Activated CD4-positive, alpha-beta T cell treated with anti-CD3 and anti-CD28 coated beads, Interleukin-2, amount 10 ng/mL, durations not matched to agents 7 days and 5 days (primary cell): ENCODE measurements at places on chromosomes 12 and 14. TPM values are rescaled to one million over a fixed set of nuclear protein-coding genes. Genes with fewer than 3 reads are reported as not detected.

Gene GLS2
- total RNA-seq = 1.9 TPM

- no peak for DNase-seq
Observed at GRCh38 chr12:7666595-7666994, 887 bp upstream of the APOBEC1 start.

GRCh38 chr12:124620606-124621295, 53.3 kb upstream of the NCOR2 start:
- DNase-seq = no peak

DNA sequence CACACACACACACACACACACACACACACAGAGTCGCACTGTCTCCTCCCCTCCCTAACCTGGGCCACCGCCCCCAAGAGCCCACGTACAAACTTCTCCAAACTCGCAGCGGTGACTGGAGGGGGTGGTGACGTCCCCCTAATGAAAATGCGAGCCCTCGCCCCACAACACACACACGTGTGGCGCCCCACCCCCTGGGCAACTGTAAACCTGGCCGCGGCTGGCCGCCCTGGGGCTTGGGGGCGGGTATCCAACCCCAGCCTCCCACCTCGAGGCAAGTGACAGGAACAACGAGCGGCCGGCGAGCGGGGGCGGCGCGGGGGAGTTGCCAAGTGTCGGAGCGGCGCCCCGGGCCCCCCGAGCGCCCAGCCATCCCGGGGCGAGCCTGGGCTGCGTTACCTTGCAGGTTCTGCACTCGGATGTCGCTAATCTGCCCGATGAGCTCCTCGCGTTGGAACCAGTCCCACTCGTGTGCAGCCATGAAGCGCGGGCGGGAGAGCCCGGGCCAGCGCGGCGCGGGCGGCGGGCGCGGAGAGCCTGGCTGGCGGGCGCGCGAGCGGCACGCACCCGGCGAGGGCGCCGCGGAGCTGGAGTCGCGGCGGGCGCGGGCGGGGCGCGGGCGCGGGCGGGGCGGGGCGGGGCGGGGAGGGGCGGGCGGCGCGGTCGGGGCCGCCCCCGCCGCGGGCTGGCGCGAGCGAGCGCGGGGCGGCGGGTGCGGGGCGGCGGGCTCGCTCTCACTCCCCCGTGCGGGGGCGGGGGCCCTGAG, at the start of gene CLMN:
TSS of gene CLMN (minus strand) at position 597 of the 766 bp plus-strand sequence. CDS start at position 481, 116 bp downstream.
- peak; percentile 30 for DNase-seq

- peak; percentile 16 for DNase-seq
Observed at GRCh38 chr12:21940549-21941505, at the start of gene ABCC9. Gene ABCC9, minus strand, starts transcription at chr12:21941426. Its CDS starts 4,752 bp downstream, at chr12:21936674.

Gene ACACB
- total RNA-seq = 10.3 TPM

Gene CBLN3
- total RNA-seq = 5.2 TPM

GRCh38 chr12:123363390-123363739, 1.3 kb downstream of the SBNO1 start:
- no peak for DNase-seq

- DNase-seq = peak; percentile 93
Observed at GRCh38 chr14:65847075-65847847, 434.7 kb downstream of the FUT8 start.

DNA sequence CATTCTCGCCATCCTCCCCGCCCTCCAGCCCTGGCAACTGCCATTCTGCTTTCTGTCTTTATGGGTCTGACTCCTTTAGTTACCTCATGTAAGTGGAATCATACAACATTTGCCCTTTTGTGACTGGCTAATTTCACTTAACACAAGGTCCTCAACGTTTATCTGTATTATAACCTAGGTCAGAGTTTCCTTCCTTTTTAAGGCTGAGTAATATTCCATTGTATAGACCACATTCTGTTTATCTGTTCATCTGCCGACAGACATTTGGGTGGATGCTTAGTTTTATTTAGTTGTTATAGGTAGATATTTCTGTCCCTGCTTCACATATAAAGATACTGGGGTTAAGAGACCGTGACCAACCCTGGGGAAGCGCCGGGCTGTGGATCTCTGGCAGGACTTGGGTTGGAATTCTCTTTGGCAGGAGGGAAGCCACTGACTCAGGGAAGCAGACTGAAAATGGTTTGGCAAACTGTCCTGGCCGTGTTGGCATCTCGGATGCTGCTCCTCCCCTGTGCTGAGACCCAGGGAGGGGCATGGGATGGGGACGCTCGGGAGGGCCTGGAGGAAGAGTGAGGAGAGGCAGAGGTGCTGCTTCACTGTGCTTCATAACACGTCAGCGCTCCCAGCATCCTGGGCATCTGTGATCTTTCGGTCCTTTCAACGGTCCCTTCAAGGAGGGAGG, 38.9 kb downstream of the TEAD4 start:
- no peak for DNase-seq

GRCh38 chr12:51904951-51905470, 2.3 kb upstream of the ACVRL1 start:
- no peak for DNase-seq

- DNase-seq = no peak
Observed at GRCh38 chr12:130367523-130367922, 29.8 kb downstream of the PIWIL1 start.

Gene SERPINA1
- 4.1 TPM for total RNA-seq

- no peak for DNase-seq
Observed at GRCh38 chr14:59454139-59454538, 11.0 kb downstream of the GPR135 start.

Gene CCDC175
- not detected for total RNA-seq

- peak; percentile 76 for DNase-seq
Observed at GRCh38 chr12:50088577-50089335, 3.6 kb downstream of the SMARCD1 start.

DNA sequence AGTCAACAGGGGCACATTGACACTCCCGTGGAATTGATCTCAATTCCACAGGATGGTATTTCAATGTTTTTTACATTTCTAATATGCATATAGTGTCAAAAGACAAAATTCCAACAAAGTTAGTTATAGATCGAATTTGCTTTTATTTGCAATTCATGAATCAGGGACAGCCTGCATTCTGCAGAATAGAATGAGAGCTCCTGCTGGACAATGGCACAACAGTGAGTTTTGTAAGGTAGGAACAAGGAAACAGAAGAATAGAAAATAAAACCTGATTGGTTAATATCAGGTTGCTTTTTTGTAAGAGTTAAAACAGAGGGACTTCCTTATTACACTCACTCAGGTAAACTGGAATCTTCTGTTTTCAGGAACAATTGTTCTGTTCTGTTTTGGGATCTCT, 32.8 kb upstream of the NEDD1 start:
- DNase-seq = no peak

GRCh38 chr12:124758266-124759220, 105.1 kb downstream of the SCARB1 start:
- no peak for DNase-seq

DNA sequence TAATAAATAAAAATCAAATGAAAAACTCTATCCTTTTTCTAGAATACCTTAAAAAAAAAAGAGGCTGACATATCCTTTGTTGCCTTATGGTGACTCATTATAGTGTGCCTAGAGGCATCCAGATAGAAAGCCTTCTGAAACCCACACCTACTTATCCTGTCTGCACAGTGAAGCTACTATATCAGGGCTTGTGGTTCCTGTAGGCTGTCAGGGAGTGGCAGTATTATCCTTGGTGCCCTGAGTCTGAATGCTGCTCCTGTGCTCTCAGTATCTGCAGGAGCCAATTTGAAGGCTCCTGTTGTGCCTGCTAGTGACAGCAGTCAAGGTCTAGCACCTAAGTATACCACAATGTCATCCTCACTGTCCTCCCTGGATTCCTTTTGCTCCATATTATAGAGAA, 168.4 kb upstream of the AVPR1A start:
- no peak for DNase-seq

- no peak for DNase-seq
Observed at GRCh38 chr12:52097045-52097666, 17.7 kb downstream of the SMIM41 start.
